Gastrocnemius medialis (tissue), 4 donors: ENCODE measurements at places on chromosomes 1 and 21. TPM values are rescaled to one million over a fixed set of nuclear protein-coding genes. Genes with fewer than 3 reads are reported as not detected.

AQP10 gene
- total RNA-seq: not detected

SOAT1 gene
- 7.5 TPM for total RNA-seq

NGF gene
- total RNA-seq: 0.78 TPM

ADAMTS4 gene
- total RNA-seq: 1.2 TPM

C8A gene
- total RNA-seq: not detected

RCSD1 gene
- total RNA-seq: 6.0 TPM

PLA2G2D gene
- total RNA-seq: not detected

LAMC2 gene
- 0.78 TPM for total RNA-seq

BRDT gene
- not detected for total RNA-seq

RHOU gene
- 65.2 TPM for total RNA-seq

SPRR1B gene
- total RNA-seq: not detected

TSTD1 gene
- 12.3 TPM for total RNA-seq

H3-3A gene
- total RNA-seq: 163 TPM

PDXK gene
- total RNA-seq: 23.6 TPM

- no peaks in the 10 kb centered on the region for H3K27me3 ChIP-seq
- H3K36me3 ChIP-seq: no peaks in the 10 kb centered on the region
- H3K4me3 ChIP-seq: no peak overlapping the region
- no peaks in the 10 kb centered on the region for H3K4me1 ChIP-seq
Observed at GRCh38 chr21:17979763-17980162, 160.6 kb upstream of the C21orf91 start.

- peaks cover 19% of the 10 kb centered on the region for H3K36me3 ChIP-seq
- H3K27me3 ChIP-seq: no peaks in the 10 kb centered on the region
- H3K27ac ChIP-seq: no peak overlapping the region
- no peak for DNase-seq
- H3K4me3 ChIP-seq: no peak overlapping the region
- H3K4me1 ChIP-seq: peaks cover 25% of the 10 kb centered on the region
Observed at GRCh38 chr1:12508849-12509248, 109.2 kb downstream of the DHRS3 start.

GRCh38 chr21:17796503-17796902, 22.7 kb downstream of the C21orf91 start:
- H3K4me1 ChIP-seq: peaks cover 7% of the 10 kb centered on the region
- H3K4me3 ChIP-seq: no peak overlapping the region
- no peak overlapping the region for H3K27ac ChIP-seq
- no peak for DNase-seq
- no peaks in the 10 kb centered on the region for H3K27me3 ChIP-seq

GRCh38 chr1:46284597-46285564, 18.5 kb downstream of the LRRC41 start:
- peak overlapping the region; percentile 86 for H3K27ac ChIP-seq
- peaks cover 24% of the 10 kb centered on the region for H3K4me1 ChIP-seq
- H3K4me3 ChIP-seq: no peak overlapping the region
- H3K36me3 ChIP-seq: peaks cover 41% of the 10 kb centered on the region
- no peak for DNase-seq

DNA sequence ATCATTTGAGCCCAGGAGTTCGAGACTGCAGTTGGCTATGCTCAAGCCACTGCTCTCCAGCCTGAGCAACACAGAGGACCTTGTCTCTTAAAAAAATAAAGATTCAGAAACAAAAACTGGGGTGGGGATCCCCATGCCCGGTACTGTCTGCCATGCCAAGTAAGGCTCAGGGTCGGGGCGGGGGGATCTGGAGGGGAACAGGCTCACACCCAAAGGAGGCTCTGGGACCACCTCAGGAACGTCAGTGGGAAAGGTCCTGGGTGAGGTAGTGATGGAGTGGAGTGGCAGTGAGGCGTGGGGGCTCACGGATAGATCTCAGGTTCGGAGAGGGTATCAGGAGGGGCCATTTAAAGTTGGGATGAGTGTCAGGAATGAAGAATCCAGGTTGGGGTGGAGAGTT, 765 bp upstream of the S100A4 start:
- no peak overlapping the region for H3K4me3 ChIP-seq
- no peaks in the 10 kb centered on the region for H3K27me3 ChIP-seq
- no peak for DNase-seq
- no peaks in the 10 kb centered on the region for H3K36me3 ChIP-seq
- peaks cover 30% of the 10 kb centered on the region for H3K4me1 ChIP-seq

- H3K4me3 ChIP-seq: no peak overlapping the region
- H3K4me1 ChIP-seq: no peaks in the 10 kb centered on the region
- H3K36me3 ChIP-seq: no peaks in the 10 kb centered on the region
- no peak for DNase-seq
- no peaks in the 10 kb centered on the region for H3K27me3 ChIP-seq
- no peak overlapping the region for H3K27ac ChIP-seq
Observed at GRCh38 chr1:220908757-220909156, 29.5 kb downstream of the HLX start.

- H3K4me3 ChIP-seq: no peak overlapping the region
- no peaks in the 10 kb centered on the region for H3K4me1 ChIP-seq
- no peaks in the 10 kb centered on the region for H3K36me3 ChIP-seq
- H3K27ac ChIP-seq: no peak overlapping the region
- DNase-seq: no peak
Observed at GRCh38 chr1:211621447-211622198, 42.7 kb upstream of the SLC30A1 start.

GRCh38 chr1:174005032-174005431, 17.1 kb downstream of the RC3H1 start:
- H3K4me1 ChIP-seq: peaks cover 39% of the 10 kb centered on the region
- H3K4me3 ChIP-seq: no peak overlapping the region
- H3K36me3 ChIP-seq: no peaks in the 10 kb centered on the region
- no peaks in the 10 kb centered on the region for H3K27me3 ChIP-seq
- DNase-seq: no peak

DNA sequence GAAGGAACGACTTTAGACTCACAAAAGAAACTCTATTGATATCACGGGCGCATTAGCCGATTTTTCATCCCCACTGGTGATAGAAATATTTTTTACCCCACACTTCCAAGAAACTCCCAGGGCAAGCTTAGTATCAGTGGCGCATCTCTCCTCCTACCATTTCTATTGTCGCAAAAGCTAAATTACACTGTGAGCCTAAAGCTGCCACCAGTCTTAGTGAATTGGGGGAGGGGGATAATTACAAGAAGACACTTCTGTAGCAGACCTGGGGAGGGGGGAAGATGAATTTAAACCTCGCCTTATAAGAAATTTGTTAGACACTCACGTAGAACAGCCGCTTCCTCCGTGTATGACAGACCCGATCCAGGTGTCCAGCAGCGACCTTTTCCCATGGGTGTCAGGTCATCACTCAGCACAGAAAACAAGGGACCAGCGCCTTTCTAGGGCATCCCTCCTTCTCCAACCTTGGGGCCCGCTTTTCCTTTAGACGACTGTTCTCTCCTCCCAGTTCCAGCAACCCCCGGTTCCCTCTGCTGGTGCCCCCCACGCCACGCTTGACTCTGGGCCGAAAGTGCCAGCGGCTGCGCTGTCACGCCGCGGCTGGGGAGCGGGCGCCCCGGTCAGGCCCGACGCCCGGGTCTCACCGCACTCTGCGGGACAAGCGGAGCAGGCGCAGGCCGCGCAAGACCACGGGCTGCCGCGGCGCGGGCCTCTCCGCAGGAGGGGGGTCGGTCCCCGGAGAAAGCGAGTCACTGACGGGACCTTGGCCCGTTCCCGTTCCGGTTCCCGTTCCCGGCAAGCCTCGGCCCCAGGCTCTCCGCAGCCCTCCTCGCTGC, 821 bp downstream of the PHC2 start:
- H3K27me3 ChIP-seq: no peaks in the 10 kb centered on the region
- peaks cover 33% of the 10 kb centered on the region for H3K4me1 ChIP-seq
- DNase-seq: no peak
- no peaks in the 10 kb centered on the region for H3K36me3 ChIP-seq
- H3K27ac ChIP-seq: peak overlapping the region; percentile 84

DNA sequence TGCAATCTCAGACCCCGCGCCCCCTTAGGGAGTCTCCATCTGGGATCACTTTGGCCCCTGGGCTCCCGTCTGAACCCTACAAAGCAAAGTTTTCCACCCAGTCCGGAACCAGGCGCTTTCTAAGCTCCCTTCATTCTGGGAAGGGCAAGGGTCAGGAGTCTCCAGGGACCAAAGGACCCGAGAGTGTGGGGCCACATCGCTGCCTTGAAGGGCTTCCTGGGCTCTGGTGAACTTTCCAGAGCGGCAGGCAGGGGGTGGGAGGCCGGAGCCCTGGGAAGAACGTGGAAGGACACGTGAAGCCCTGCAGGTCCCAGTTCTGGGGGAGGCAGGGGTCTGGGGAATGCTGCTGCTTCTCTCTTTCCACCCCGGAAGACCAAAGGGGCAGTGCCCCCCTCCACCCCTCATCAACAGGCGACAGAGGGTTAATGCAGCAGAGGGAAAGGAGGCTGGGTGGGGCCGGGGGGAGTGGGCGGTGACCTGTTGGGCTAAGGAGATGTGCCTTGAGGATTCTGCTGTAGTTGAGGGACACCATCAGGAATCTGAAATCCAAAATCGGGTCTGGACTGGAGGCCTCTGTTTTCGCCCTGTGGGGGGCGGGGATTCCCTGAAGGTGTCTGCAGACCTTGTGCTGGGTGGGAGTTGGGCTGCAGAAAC, 734 bp downstream of the CDK18 start:
- H3K4me1 ChIP-seq: peaks cover 18% of the 10 kb centered on the region
- no peak overlapping the region for H3K27ac ChIP-seq
- H3K4me3 ChIP-seq: peak overlapping the region; percentile 74
- no peaks in the 10 kb centered on the region for H3K36me3 ChIP-seq

GRCh38 chr1:18233176-18233864, 125.7 kb downstream of the IGSF21 start:
- H3K27me3 ChIP-seq: no peaks in the 10 kb centered on the region
- DNase-seq: no peak
- H3K4me1 ChIP-seq: no peaks in the 10 kb centered on the region

- no peaks in the 10 kb centered on the region for H3K27me3 ChIP-seq
- H3K36me3 ChIP-seq: peaks cover 24% of the 10 kb centered on the region
- DNase-seq: no peak
- H3K4me1 ChIP-seq: no peaks in the 10 kb centered on the region
Observed at GRCh38 chr1:100499194-100499811, 38.6 kb upstream of the GPR88 start.

DNA sequence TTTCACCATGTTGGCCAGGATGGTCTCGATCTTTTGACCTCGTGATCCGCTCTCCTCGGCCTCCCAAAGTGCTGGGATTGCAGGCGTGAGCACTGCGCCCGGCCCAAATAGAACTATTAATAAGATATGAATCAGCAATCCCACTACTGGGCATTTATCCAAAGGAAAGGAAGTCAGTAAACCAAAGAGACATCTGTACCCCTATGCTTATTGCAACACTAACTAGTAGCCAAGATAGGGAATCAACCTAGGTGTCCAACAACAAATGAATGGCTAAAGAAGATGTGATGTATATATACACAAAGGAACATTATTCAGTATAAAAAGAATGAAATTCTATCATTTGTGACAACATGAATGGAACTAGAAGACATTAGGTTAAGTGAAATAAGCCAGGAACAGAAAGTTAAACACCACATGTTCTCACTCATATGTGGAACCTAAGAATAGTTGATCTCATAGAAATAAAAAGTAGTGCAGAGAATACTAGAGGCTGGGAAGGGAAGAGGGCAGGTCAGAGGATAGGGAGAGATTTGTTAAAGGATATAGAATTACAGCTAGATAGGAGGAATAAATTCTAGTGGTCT, 48.8 kb downstream of the XPR1 start:
- peak; percentile 14 for DNase-seq
- no peaks in the 10 kb centered on the region for H3K36me3 ChIP-seq
- no peaks in the 10 kb centered on the region for H3K4me1 ChIP-seq
- no peak overlapping the region for H3K27ac ChIP-seq

DNA sequence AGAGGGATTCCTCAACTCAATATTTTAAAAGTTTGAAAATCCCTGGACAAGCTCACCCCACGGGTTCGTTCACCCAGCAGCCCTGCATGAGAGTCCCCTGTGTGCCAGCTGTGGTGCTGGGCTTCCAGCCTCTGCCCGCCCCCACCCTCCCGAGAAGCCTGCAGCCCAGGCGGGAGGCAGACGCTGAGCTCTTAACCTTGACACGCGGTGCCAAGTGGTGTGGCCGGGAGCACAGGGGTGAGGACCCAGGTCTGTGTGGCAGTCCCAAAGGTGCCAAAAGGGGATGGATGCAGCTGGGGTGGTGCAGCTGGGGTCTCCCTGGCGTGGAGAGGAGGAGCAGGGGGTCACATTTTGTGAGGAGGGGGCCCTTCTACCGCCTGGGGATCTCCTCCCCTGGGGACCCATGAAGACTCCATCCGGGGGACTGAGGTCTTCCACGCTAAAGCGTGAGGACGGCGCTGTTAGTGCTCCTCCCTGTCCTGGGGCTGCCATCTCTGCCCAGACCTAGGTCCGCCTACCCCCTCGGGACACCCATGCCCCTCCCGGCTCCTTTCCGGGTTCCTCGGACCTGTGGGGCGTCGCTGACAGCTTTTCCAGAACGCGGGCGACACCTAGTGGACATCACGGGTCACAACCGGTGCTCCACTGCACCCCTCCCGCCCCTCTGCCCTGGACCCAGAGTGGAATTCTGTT, 12.9 kb downstream of the PLA2G2F start:
- H3K27ac ChIP-seq: peak overlapping the region; percentile 52
- H3K36me3 ChIP-seq: no peaks in the 10 kb centered on the region
- peaks cover 3% of the 10 kb centered on the region for H3K4me1 ChIP-seq
- peak; percentile 58 for DNase-seq

DNA sequence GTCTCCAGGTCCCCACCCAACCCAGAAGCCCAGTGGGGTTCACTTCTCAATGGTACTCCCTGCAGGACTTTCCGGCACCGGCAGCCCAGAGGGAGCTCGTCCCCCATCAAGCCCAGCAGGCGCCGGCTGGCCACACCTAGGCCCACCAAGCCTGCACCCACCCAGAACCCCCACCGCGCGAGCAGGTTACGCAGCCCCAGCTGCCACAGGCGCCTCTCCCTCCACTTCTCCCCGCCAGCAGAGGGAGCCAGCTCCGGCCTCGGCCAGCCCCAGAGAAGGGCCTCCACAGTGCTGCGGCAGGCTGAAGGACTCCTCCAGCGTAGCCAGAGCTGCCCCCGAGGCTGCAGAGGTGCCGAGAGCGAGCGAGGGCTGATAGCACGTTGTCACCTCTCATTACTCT, 722.3 kb downstream of the PLA2G4A start:
- H3K27ac ChIP-seq: no peak overlapping the region
- H3K36me3 ChIP-seq: no peaks in the 10 kb centered on the region
- DNase-seq: no peak
- H3K27me3 ChIP-seq: no peaks in the 10 kb centered on the region
- no peaks in the 10 kb centered on the region for H3K4me1 ChIP-seq

GRCh38 chr1:211829343-211830054, 1.1 kb downstream of the LPGAT1 start:
- peaks cover 13% of the 10 kb centered on the region for H3K4me1 ChIP-seq
- H3K27me3 ChIP-seq: no peaks in the 10 kb centered on the region
- H3K27ac ChIP-seq: peak overlapping the region; percentile 91
- DNase-seq: peak; percentile 18
- H3K4me3 ChIP-seq: peak overlapping the region; percentile 62

DNA sequence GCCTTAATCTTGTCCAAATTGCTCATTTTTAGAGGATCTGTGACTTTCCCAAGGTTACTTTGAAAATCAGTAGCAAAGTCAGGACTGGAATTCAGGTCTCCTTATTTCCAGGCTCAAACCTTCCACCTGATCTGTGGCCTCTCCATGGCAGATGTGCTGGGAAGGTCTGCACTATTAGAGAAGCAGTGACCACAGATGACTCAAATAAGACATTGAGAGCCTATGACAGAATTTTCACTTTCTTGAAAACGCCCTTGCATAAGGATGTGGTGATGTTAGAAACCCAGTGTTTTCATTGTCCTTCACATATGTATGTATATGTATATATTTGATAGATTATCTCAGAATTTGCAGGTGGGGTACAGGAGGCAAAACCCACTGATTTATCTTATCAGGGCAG, 45.3 kb downstream of the TTC39A start:
- no peak for DNase-seq
- no peaks in the 10 kb centered on the region for H3K36me3 ChIP-seq
- H3K27ac ChIP-seq: no peak overlapping the region
